Fibroblast of villous mesenchyme (primary cell): ENCODE measurements at places on chromosomes 11 and 22.

DNA sequence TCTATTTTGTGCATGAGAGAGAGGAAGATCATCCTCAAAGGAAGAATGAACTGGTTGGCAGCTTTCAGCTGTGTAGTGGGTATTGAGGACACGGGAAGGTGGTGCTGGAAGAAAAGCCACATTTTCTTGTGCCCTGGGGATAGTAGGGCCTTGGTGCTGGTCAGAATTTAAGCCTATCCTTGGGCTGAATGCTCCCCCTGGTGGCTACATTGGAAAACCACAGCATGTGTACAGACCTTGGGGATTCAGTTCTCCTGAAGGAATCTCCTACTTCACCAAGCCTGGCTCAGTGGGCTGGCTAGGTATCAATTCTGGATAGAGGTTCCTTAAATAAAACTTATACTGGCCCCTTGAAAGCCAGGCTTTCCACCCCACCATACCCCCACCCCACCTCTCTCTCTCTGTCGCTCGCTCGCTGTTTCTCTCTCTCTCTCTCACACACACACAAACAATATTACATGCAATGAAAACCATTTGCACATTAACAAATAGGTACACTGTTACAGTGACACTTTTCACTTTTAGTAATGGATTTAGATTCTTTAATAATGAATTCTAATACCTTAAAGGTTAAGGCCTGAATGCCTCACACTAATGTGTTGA is 2.8 kb upstream of the OR51M1 start:
- DNase-seq: peak; percentile 71

DNA sequence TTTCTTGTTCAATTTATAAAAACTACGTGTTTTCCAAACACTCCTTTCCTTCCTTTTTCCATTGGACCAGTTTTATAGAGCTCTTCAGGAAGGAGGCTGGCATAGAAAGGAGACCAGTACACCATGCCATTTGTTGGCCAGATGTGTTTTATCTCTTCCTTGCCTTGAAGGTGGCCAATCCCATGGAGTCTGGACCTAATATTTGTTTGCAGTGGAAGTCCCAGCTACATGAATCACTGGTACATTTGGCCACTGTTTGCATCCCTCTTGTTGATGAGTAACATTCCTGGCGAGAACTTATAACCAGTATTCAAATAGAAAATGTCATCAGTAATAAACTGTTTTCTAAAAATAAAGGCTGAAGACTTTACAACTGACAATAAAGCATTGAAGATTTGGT is 110.2 kb downstream of the ANO3 start:
- peak; percentile 28 for DNase-seq

- DNase-seq: peak; percentile 12
These were observed 3.8 kb upstream of the CYP2D6 start for GRCh38 chr22:42134100-42135020.

DNA sequence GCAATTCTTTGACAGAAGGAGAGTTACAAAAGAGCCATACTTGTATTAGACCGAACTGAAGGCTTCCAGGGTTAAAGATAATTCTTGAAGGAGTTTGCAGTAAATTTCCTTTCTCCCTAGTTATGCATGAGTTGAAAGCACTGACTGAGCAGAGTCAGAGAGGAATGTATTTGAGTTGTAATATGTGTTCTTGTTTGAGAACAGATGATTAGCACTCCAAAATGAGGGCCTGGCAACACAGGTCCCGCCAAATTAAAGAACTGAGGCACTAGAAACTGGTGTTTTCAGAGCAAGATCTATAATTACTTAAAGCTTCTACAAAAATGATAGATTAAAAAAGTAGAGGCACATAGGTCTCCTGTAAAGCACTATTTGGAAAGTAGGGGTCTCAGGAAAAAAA is 970.4 kb downstream of the OPCML start:
- DNase-seq: no peak

GRCh38 chr11:70935006-70935768 is 317.2 kb downstream of the SHANK2 start:
- no peak for DNase-seq

DNA sequence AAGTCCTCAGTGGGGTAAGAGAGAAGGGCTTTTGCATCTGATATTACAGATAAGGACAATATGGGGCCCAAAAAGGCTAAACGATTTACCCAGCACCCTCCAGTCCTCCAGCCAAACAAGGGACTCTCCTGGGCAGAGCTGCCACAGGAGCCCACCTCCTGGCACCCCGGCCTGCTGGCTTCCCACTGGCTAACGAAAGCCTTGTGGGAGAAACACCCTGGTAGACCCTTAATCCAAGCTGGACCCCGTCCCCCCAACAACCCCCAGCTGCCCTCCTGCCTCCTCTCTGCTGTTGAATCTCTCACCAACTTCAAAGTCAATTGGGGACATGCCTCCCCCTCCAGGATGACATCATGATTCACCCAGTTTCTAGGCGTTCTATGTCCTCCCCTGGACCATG is 10.8 kb downstream of the C1QTNF6 start:
- DNase-seq: no peak

GRCh38 chr22:35589071-35589755 is 27.9 kb downstream of the MB start:
- DNase-seq: peak; percentile 98

DNA sequence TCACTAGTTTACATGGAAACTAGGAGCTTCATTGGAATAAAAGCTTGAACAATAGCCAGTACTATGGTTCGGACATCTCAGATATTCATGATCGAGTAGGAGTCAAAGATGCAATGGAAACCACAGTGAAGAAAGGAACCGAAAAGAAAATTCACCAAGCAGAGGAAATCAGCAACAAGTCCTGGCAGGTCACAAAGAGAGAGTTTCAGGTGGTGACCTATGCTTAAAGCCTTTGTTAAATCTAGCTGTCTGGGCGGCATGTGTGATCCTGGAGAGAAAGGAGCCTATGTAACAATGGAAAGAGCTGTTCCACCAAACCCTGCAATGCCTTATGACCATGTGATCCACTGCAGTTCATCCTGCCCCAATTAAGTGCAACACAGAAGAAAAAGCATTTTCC is 68.9 kb upstream of the POU2AF2 start:
- no peak for DNase-seq

- no peak for DNase-seq
These were observed 99.0 kb upstream of the LARGE1 start for GRCh38 chr22:34019190-34019845.

DNA sequence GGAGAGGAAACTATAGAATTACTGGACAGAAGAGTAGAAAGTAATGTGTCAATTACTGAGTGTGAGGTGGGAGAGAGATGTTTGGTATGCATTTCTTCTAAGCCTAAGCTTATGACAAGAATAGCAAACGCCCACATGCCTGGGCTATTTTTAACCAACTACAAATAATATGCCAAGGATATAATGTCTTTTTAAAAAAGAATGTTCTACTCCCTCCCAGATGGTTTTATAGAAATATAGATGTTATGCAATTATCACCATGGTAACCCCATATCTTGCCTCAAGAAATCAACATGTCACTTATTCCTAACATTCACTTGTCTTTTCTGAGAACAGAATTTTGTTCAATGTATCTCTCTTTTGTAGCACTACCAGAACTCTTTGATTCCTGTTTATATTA is 996.7 kb upstream of the CHORDC1 start:
- DNase-seq: no peak

- peak; percentile 84 for DNase-seq
These were observed 93.1 kb upstream of the ZC3H12C start for GRCh38 chr11:110000031-110000502.

- DNase-seq: peak; percentile 33
These were observed 12.7 kb downstream of the MAP6 start for GRCh38 chr11:75656044-75656727.

DNA sequence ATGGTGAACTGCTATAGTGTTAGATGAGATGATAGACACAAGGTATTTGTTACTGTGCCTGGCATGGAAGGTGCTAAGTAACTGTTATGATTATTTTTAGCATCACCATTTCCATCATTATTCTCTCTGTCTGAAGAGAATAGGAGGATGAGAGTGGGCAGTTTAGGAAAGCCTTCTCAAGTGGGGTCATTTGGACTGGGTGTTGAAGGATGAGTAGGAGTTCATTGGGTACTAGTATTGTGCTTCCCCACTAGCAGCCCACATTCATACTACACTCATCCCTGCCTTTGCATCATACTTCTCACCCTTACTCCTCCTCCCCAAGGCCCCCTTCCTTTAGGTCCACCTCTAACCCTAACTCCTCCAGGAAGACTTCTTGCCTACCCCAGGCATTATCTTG is 20.6 kb downstream of the MYEOV start:
- no peak for DNase-seq

DNA sequence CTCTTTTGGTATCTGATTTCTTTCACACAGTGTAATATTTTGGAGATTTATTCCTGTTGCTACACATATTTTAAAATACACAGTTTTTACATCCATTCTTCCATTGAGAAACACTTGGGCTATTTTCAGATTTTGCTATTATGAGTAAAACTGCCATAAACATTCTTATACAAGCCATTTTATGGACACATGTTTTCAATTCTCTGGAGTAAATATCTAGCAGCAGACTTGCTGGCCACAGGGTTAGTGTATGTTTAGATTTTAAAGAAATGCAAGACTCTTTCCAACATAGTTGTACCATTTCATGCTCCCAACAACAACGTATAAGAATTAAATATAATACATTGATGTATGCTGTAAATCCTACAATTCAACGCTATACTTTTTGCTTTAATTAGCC is 360.8 kb upstream of the PITPNB start:
- DNase-seq: peak; percentile 72

GRCh38 chr11:122028036-122028435 is 88.0 kb downstream of the BLID start:
- DNase-seq: peak; percentile 55
